Central memory CD4-positive, alpha-beta T cell (primary cell): ENCODE measurements at places on chromosomes 7 and 10.

DNA sequence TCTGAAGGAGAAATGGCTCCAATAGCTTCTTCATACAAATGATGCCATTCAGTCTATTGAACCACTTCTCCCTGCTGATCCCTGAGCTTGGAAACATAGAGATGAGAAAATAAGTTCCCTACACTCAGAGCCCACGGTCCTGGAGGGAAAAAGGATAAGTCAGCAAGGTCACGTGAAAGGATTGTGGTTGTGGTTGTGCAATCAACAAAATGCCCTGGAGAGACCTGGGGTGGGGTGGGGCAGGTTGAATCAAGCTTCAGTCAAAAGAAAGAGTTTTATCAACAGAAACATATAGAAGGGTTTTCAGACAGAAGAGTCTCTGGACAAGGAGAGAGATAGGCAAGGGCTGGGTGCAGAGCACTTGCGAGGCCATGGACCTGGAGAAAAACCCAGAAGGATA is 30.1 kb downstream of the C10orf90 start:
- no peak for DNase-seq

DNA sequence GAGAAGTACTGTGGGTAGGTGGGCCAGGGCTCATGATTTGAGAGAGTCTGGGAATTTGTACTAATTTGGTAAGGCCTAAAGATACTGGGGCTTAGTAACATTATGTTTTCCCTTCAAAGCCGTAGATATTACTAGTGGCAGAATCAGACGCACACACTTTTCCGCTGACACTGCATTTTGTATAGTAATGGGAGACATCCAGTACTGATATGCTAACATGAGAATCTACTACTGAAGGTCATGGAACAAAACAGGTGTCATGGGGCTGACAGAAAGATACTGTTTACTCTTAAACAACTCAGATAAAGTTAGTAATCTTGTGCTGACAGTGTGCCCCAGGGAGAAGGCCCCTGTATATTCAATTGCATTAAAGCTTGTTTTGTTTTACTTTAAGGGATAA is 11.1 kb upstream of the GIMAP7 start:
- DNase-seq: no peak

GRCh38 chr7:2968176-2968575 is 75.5 kb downstream of the CARD11 start:
- no peak for DNase-seq

DNA sequence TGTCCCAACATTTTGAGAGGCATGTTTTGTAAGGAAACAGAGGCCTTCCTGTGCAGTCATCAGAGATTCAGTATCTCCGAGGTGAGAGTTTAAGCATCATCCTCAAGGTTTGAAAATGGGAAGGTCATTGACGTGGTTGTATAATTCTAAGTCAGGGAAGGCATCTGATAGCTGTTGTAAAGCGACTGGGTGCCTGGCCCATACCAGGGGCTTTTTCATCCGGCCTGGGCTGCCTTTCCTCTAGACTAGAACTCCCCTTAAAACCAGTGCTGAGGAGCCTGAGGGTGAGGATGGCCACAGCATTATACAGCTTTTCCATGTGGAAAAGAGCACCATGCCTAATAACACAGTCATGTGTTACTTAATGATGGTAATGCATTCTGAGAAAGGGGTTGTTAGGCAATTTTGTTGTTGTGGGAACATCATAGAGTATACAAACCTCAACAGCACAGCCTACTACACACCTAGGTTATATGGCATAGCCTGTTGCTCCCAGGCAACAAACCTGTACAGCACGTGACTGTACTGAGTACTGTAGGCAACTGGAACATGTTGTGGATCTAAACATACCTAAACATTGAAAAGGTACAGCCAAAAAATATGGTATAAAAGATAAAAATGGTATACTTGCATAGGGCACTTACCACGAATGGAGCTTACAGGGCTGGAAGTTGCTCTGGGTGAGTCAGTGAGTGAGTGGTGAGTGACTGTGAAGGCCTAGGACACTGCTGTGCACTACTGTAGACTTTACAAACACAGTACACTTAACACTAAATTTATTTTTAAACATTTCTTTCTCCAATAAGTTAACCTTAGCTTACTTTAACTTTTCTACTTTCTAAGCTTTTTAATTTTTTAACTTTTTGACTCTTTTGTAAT is 13.5 kb upstream of the CACUL1 start:
- no peak for DNase-seq

DNA sequence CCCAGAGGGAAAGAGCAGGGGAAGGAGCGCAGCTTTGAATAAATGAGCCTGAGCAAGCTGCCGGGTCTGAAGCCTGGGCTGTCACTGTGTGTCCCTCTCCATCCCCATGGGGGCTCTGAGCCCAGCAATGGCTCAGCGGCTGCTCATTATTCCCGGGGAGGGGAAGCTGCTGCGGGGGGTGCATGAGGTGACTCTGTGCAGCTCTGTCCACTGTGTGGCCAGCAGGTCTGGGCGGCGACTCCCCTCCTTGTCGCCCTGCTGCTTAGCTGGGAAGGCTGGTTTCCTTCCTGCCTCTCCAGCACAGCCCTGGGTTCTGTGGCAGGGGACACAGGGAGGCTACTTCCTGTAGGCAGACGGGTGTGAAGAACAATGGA is 234.2 kb downstream of the PRPF18 start:
- no peak for DNase-seq

DNA sequence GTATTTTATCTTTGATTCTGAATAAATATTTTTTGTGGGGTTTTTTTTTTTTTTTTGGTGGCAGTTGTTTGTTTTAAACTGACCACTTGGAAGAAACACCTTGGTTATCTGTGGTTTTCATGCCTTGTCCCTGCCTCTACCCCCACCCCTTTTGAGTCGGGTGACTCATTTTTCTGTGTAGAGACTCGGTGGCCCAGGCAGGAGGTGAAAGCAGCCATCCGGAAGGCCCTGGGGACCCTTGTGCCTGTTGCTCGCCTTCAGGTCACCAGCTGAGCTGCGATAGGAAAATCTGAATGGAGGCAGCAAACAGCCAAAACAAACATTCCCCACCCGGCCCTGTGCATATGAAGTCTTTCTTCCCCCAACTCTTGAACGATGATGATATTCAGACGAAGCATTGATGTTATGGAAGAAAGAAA is 22.8 kb downstream of the CYP17A1 start:
- DNase-seq: no peak

DNA sequence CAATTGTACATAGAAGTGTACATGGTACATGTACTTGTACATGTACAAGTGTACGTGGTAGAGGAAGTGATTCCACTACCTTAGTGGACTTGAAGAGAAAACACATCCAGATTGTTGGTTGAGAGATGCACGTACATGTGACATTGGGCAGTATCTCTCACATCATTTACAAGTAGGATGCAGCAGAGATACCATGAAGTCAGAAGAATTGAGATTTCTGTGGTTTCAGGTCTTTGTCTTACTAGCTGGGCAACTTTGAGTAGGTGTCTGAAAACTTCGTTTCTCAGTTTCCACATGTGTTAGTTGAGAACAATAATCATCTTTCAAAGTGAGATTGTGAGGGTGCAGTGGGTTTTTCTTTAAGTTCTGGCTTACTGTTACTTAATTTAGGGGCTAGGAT is 21.5 kb downstream of the CLDN12 start:
- DNase-seq: no peak

GRCh38 chr7:48285373-48285772 is 114.1 kb downstream of the ABCA13 start:
- no peak for DNase-seq

DNA sequence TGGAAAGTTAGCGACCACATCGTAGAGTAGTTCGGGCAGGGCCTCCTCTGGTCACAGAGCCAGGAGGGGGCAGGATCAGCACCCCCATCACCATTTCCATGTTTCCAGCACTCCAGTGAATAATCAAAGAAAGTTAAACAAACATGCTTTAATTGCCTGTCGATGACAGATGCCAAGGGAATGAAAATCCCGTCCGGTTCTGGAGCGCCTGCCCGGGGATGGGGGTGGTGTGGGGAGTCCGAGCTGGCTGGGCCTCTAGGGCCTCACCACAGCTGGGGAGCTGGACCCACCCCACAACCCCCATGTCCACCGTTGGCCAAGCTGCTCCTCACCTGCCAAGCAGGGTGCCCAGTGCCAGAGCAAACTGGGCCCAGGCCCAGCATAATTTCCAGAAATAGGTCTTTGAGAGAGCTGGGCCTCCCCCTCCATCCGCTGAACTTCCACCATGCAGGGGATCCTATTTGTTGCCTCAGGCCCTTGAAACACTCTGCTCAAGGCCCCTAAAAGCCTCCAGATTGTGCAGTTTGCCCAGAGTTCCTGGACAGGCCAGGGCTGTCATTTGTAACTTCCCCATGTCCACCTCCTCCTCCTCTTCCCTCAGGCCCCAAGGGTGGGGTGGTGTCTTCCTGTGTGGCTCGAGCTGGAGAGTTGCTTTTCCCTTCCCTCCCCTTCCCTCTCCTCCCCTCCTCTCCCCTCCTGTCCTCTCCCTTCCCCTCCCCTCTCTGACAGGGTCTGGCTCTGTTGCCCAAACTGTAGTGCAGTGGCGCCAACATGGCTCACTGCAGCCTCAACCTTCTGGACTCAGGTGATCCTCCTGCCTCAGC is 101.0 kb downstream of the MYL10 start:
- no peak for DNase-seq

- no peak for DNase-seq
Observed at GRCh38 chr10:91420868-91421267, 10.7 kb downstream of the HECTD2 start.

DNA sequence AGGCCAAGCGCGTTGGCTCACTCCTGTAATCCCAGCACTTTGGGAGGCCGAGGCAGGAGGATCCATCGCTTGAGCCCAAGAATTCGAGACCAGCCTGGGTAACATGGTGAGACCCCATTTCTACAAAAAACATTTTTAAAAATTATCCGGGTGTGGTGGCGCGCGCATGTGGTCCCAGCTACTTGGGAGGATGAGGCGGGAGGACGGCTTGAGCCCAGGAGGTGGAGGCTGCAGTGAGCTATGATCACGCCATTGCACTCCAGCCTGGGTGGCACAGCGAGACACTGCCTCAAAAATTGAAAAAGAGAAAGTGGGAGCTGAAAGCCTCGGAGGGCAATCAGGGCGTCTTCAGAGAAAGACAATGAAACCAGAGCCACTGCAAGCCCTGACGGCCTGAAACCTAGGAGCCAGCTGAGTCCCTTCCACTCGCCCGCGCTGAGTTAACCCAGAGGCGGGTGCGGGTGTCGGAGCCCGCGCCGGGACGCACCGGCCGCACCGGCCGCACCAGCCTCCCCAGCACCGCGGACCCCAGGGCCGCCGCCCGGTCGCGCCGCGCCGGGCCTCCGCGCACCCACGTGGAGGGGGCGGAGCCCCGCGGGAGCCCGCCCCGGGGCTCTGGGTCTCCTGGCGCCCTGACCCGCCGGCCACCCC is 22.4 kb downstream of the ZFAND2A start:
- DNase-seq: no peak

DNA sequence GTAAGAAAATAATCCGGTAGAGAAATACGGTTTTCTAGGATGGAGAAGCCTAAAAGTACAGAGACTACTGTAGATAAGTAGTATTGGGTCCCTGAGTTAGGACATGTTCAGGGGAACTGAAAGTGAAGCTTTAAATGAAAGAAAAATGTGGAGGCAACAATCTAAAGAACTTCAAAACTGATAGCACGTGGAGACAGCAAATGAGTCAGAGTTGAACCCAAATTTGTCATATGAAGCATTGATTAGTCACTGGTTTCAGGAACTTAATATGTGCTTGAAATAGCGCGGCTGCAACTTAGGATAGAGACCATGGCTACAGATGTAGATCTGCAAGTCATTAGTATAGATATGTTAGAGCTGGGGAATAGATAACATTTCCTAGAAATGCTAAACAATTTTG is 1138.6 kb upstream of the SORCS1 start:
- no peak for DNase-seq

GRCh38 chr10:133010095-133010842 is 67.9 kb upstream of the CFAP46 start:
- DNase-seq: no peak

GRCh38 chr10:15783941-15784636 is 64.4 kb upstream of the ITGA8 start:
- no peak for DNase-seq

GRCh38 chr10:79053081-79053434 is 15.7 kb upstream of the ZMIZ1 start:
- no peak for DNase-seq

DNA sequence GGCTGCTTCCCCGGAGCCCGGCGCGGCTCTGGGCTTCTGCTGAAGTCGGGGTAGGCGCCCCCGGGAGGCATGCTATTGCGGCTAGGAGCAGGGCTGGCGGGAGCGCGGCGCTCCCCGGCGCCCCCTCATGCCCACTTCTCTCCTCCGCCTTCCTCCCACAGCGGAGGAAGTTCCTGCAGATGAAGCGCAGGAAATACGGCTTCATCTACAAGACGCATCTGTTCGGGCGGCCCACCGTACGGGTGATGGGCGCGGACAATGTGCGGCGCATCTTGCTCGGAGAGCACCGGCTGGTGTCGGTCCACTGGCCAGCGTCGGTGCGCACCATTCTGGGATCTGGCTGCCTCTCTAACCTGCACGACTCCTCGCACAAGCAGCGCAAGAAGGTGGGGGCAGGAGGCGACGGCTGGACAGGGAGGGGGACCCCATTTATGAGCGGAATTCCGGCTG is 479 bp downstream of the CYP26A1 start:
- DNase-seq: no peak

DNA sequence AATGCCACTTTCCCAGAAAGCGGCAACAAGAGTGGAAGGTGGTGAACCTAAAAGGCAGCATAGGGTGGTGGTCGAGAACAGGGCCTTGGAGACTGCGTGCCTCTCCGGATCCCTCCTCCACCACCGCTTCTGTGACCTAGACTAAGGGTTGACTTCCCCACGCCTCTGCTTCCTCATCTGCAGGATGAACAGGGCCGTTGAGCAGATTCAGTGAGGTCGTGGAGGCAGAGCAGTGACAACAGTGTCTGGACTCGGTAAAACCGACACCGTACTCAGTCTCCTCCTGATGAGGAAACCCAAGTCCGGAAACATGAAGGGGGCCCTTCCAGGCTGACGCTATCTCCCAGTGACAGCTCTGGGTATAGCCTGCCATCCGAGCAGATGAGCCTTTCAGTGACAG is 162.6 kb downstream of the CELF2 start:
- DNase-seq: peak; percentile 76

DNA sequence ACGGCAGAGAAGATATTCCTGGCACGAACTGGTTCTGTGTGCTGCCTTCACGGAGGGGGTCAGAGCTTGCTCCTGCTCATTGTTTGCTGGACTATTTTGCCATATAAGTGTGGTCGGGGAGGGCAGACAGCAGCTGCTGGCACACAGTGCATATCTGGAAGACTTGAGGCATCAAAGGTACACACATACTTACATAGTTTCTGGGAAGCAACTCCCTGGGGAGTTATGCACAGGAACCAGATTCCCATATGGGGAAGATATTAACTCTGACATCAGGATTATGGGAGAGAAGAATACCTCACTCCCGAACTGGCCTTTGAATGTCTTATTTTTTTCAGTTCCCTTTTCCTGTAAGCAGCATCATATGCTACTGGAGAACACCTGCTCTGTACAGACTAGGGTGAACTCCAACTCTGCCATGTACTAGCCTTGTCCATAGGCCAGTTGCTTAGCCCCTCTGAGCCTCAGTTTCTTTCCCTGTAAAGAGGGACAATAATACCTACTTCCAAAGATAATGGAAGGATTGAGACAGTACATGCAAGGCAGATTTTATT is 41.5 kb downstream of the LGI1 start:
- no peak for DNase-seq

GRCh38 chr10:131979821-131980270 is 1.9 kb downstream of the BNIP3 start:
- no peak for DNase-seq

- no peak for DNase-seq
Observed at GRCh38 chr7:105773030-105773460, 103.4 kb downstream of the ATXN7L1 start.

- DNase-seq: no peak
Observed at GRCh38 chr7:72445580-72445979, 33.4 kb upstream of the CALN1 start.
